Amygdala (tissue), 56 donors: ENCODE measurements at places on chromosomes 1 and 21.

DNA sequence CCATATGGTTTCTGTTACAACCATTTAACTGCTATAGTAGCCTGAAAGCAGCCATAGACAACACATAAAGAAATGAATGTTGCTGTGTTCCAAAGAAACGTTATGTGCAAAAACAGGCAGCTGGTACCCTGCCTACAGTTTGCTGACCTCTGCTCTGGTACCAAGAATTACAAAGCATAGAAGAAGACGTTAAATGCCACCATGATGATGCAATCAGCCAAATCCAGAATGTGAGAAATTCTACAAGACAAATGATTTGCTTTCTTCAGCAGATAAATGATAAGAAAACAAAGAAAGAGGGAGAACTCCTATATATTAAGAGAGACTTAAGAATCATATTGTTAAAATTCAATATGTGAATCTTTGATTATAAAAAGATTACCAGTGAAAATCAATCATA lies 97.8 kb upstream of the PDE4B start:
- no peak for DNase-seq

GRCh38 chr1:209708297-209708696 lies 3.7 kb downstream of the HSD11B1 start:
- DNase-seq = peak; percentile 48

DNA sequence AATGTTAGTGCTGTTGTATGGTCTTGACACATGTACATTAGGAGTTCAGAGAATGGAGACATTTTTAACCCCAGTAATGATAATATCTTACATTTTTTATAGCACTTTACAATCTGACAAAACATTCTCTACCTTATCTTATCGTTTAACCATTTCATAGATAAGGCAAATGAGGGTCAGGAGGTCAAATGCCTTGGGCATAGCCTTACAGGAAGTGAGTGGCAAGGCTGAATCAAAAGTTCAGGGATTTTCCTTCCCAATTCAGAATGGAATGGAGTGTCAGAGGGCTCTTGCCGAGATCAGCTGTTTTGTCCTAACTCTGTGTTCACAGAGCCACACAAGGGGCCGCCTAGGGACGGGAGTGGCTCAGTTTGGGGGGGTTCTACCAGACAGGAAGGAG lies 57.6 kb upstream of the AK4 start:
- no peak for DNase-seq

DNA sequence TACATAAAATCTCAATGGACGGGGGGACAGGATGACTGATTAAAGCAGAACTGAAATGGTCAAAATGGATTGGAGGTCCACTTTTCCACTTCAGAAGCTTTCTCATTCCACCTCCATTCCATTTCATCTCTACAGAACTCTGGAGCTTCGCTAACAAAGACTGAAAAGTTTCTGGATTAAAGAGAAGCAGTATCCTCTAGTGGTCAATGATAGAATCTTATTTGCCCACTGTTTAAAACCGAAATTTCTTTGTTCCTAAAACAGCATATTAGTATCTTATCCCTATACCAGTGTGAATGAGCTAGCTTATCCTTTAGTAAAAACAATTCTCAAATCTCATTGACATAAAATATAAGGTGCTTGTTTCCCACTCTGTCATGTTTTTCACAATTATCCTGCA lies 890.6 kb downstream of the KCNT2 start:
- no peak for DNase-seq

DNA sequence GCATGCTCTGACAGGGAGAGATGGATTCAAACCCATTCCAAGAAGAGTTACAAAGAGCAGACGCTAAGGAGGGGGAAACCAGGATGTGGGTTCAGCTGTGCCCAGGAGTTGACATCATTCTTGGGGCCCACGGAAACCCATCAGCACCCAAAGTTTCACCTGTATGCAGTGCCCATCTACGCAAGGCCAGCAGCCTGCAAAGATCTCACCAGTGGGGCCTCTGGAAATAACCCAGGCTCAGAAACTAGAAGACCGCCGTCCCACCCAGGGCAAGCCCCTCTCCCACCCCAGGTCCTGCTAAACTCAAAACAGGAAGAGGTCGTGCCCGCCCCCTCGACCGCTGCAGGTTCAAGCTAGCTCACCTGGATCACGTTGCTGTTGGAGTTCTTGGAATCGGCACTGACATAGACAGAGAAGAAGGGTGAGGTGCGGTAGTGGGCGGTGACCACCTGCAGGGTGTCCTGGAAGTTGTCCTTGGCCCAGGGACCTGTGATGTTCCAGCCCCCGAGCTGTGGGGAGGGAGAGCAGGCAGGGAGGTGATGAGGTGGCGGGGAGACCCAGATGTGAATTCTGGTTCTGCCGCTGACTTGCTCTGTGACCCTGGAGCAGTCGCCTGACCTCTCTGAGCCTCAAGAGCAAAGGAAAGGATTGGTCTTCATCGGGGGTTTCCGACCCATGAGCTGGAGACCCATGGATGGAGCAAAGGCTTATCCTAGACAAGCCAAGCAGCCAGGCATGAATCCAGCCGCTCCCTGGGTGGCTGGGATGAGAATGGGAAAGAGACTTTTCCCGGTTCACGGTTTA lies 31.7 kb downstream of the ECE1 start:
- DNase-seq = no peak

GRCh38 chr1:19448491-19449439 lies 36.6 kb downstream of the CAPZB start:
- no peak for DNase-seq

DNA sequence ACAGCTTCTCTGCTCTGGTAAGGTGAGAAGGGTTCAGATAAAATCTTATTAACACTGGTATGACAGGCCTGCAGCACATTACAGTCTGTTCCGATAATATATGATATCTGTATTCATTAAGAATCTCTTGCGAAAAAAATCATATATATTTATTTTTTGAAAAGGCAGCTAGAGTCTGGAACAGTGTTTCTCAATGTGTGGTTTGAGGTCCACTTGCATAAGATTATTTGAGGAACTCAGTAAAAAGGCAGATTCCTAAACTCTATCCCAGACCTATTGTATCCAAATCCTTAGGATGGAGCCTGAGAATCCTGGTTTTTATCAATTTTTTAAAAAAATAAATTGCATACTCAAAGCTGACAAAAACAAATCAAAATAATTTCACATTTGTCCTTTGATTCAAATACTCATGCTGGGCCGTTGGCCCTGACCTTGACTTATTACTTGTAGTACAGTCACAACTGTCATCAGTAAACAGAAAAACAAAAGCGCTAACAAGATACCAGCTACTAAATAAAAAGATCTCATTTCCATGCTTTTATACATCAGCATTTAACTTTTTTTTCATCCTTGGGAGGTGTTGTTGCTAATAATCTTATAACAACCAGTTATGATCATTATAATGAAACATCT lies 60.6 kb downstream of the RGS2 start:
- no peak for DNase-seq

GRCh38 chr1:51829058-51829457 lies 49.5 kb downstream of the NRDC start:
- DNase-seq = no peak

GRCh38 chr1:99007366-99007765 lies 2.7 kb upstream of the PLPPR5 start:
- DNase-seq = no peak

DNA sequence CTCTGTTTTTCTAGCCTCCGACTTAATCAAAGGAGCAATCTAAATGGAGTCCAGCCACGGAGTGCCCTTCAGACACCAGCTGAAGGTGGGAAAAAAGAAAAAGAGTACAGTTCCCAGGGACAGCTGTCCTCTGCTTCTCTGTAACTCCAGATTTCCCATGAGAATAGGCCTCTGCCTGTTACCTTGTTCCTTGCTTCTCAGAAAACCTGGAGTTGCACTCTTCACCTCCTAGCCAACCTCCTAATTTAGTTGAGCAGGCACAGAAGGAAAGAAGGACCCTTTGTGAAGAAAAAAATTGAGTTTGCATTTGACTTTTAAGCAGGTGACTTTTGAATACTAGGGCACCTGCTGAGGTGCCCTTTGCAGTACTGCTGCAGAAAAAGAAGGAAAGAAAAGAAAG lies 8.3 kb downstream of the BARHL2 start:
- no peak for DNase-seq
